Panc1 (cell line): ENCODE measurements at places on chromosomes 3 and 15. TPM values are rescaled to one million over a fixed set of nuclear protein-coding genes. Genes with fewer than 3 reads are reported as not detected.

- no peak for DNase-seq
Measured at GRCh38 chr3:114144909-114145688, 33.8 kb downstream of the DRD3 start.

DNA sequence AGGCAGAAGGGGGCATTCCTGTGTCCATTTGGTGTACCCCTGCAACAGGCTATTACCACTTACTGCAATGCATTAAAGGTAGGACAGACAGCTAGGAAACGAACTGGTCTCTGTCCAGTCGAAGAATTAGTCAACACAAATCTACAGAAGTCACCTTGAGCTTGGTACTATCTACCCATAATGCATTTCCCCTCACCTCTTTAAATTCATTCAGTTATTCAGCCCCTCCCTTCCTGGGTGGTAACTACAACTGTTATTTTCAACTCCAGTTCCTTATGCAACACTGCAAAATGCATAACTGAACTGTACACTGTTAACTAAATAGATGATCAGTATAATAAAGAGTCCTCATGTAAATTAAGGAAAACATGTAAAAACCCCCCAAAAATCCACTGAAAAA, 77.6 kb downstream of the MAGI1 start:
- DNase-seq: no peak

DNA sequence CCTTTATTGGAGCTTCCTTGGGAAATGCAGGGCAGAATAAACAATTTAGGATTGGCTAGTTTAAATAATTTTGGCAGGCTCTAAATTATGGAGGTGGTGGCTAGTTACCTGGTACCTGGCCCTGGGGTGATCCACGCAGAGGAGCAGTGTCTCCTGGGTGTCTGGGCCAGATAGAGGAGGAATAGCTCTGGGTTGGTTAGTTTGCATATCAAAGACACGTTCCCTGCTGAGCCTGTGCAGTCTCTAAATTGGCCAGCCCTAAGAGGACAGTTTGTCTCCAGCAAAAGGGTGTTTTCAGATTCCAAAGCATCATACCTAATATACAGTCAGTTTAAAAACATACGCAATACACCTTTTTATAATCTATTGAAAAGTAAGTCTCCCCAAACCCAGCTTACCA, 333.3 kb upstream of the TPM1 start:
- no peak for DNase-seq

DNA sequence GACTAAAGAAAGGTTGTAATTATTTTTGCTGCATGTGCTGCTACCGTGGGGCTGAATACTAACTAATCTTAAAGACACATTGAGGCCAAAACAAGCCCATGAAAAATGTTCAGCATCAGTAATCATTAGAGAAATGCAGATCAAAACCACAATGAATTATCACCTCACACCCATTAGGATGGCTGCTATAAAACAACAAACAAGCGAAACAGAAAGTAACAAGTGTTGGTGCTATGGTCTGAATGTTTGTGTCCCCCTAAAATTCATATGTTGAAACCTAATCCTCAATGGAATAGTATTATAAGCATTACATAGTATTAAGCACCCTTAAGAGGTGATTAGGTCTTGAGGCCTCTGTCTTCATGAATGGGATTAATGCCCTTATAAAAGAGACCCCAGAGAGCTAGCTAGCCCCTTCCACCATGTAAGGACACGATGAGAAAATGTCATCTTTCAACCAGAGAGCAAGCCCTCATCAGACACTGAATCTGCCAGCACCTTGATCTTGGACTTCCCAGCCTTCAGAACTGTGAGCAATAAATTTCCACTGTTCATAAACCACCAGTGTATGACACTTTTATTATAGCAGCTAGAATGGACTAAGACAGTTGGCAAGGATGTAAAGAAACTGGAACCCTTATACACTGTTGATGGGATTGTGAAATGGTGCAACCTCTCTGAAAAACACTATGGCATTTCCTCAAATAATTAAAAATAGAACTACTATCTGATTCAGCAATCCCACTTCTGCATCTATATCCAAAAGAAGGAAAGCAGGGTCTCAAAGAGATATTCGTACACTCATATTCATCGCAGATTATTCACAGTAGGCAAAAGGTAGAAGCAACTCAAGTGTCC, 76.1 kb downstream of the REC114 start:
- no peak for DNase-seq

DNA sequence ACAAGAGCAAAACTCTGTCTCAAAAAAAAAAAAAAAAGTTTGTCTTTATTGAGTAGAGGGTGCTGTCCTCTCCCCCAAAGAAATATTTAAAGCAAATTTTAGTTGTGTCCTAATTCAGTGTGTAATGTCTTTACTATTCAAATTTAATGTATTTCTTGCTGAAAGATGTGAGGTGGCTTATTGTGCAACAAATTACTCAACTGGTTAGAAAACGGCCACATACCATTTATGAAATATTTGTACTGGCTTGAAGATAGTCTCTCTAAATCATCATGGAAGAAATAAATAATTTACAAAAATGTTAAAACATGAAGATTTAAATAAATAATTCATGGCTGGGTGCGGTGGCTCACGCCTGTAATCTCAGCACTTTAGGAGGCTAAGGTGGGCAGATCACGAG, 63.0 kb downstream of the SLTM start:
- DNase-seq: no peak

Gene SCN5A
- total RNA-seq: 0.69 TPM

GRCh38 chr15:73190189-73190601, 137.9 kb downstream of the NEO1 start:
- DNase-seq: no peak
